ENCODE measurements at places on chromosomes 1 and 21.

DNA sequence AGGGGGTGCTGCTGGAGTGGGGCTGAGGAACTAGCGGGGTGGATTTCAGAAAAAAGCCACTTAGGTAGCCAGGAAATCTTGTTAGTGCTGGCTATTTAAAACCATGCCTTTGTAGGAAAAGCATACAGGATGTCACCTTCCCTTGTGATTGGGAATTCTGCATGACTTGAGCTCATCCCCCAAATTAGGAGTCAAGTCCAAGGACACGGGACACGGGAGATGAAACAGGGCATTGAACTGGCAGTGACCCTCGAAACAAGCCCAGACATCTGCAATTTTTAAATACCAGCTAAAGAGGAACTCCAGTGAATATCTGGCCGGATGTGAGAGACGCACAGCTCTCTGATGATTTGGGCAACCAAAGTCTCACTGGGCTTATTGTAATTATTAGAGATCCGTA lies 32.8 kb downstream of the C2CD2 start:
- no peak for DNase-seq

GRCh38 chr1:178867670-178868069 lies 3.2 kb downstream of the ANGPTL1 start:
- DNase-seq: no peak

DNA sequence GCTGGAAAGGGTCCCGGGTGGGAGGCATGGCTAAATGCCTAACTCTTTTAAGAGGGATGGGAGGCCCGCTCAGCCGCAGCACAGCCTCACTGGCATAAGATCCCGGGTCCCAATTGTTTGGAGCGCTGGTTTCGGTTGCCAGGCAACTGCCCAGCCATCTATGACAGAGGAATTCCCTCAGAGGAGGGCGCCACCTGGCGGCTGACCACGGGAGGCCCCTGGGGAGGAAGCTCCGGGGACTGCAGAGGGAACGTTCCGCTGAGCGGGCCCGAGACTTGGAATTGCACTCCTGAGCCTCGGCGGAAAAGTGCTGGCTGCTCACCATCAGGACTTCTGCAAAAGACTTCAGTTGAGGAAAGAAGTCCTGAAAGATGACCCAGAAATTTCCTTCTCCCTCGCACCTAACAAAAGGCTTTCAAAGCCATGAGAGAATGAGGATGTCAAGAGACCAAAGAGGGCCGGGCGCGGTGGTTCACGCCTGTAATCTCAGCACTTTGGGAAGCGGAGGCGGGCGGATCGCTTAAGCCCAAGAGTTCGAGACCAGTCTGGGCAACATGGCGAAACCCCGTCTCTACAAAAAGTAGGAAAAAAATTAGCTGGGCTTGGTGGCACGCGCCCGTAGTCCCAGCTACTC lies 1.1 kb upstream of the ELAPOR1 start:
- peak; percentile 90 for DNase-seq

- DNase-seq: no peak
These were observed 24.7 kb upstream of the HMGN1 start for GRCh38 chr21:39373634-39374033.

DNA sequence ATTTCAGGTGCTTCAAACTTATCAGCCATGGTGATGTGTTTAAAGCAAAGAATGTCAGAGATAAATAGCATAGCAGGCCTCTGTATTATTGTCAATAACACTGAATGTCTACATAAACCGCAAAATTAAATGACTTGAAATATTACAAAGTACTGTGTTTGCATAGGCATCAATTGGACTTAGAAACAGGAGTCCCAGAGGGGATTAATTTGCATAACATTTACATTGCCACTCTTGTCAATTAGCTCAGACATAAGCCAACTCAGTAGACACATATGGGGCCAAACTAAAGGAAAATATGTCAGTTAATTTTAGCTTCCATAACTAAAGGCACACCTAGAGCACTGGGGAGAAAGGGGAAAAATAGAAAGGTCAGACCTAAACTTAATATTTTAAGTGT lies 814.5 kb upstream of the NEGR1 start:
- no peak for DNase-seq

DNA sequence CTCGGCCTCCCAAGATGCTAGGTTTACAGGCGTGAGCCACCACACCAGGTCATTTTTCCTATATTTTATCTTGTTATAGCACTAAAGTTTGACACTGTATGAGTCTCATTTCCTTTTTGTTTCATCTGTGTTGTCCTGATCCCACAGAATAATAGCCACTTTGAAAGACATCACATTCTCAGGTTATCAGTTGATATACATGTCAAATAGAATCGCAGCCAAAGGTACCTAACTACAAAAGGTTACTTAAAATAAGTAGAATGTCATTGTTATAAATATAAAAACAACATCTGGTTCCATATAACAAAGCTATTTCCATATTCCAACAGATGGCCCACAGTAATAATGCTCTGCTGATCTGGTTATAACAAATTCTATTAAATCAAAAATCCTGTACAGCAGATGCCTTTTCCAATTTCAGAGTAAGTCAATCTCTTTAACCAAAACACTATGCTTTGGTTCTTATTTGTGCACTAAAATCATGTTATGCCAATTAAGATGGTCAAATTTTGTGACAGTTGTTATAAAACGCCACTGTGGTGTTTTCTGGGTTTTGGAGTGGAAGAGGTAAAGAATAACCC lies 6.0 kb downstream of the FOXJ3 start:
- no peak for DNase-seq

DNA sequence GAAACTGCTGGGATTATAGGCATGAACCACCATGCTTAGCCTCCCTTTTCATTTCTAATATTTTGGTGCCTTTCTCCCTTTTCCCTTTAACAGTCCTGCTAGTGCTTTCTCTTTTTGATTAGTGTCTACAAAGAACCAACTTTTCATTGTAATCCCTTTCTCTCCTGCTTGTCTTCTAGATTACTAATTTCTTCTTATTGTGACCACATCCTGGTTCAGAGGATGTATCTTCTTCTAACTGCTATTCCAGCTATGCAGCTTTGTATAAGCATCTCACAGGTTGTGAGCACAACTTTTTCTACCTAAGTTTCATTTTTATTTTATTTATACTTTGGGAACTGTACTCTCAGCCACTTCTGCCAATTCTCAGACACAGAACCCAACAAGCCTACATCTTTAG lies 14.7 kb downstream of the ZNF648 start:
- DNase-seq: no peak

GRCh38 chr1:244349103-244349531 lies 102.6 kb downstream of the ADSS2 start:
- DNase-seq: no peak

DNA sequence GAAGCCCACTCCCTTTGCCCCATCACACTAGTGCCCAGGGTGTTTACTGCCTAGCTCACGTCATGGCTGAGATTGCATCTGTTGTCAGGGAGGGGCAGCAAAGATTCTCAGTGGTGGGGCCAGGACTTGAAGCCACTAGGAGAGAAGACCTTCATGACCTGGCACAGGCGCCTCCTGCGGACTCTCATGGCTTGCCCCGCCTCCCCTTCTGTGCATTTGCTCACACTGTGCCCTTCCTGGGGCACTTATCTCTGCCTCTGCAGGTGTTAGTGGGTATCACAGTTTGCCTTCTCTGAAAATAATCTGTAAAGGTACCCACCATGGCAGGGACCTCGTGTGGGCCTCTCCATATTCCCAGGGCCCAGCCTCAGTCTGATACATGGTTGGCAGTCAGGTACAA lies 20.1 kb downstream of the PTPRU start:
- no peak for DNase-seq

DNA sequence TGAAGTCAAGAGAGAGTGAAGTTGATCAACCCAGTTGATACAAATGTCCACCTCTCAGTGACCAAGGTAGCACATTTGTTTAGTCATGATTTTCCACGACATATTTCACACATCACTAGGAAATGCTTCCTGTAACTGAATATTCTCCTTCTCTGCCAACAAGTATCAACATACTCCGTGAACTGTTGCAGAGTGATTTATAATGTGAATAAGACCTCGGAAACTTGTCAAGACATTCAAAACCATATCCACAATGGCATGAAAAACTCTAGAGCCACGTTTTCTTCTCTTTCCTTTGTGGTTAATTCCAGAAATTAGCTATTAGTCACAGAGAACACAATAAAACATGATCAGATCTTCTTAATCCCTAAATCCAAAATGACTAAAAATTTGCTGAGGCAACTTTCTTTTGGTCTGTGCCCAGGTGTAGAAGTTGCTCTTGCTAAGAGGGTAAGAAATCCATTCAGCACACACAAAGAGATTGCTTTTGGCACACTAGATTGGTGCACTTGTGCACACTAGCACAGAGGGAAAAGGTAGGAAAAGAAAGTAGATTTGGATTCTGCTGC lies 244.3 kb upstream of the NRIP1 start:
- DNase-seq: no peak

- DNase-seq: no peak
These were observed 113.9 kb downstream of the DSCAM start for GRCh38 chr21:40733024-40733397.

DNA sequence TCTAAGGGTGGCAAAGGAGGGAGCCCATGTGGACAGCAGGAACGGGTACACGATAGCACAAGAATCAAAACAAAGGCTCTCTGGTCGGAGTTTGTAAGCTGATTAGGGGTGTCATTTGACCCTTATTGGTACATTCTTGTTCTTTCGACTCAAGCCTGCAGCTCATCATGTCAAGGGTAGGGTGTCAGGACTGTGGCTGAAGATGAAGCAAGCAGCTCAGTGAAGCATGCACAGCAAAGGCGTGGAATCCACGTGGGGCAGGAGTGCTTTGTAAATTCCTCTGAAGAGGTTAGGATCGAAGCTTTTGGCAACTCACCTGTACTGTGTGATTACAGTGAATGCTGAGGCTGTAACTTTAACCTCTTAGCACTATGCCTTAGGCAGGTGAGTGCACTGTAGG lies 4.7 kb upstream of the ABCB10 start:
- DNase-seq: no peak

GRCh38 chr1:53324321-53324720 lies 3.5 kb downstream of the LRP8 start:
- no peak for DNase-seq

- no peak for DNase-seq
These were observed 4.4 kb downstream of the LCE2C start for GRCh38 chr1:152679459-152679858.

- DNase-seq: no peak
These were observed 13.6 kb upstream of the C1orf185 start for GRCh38 chr1:51088474-51088873.

DNA sequence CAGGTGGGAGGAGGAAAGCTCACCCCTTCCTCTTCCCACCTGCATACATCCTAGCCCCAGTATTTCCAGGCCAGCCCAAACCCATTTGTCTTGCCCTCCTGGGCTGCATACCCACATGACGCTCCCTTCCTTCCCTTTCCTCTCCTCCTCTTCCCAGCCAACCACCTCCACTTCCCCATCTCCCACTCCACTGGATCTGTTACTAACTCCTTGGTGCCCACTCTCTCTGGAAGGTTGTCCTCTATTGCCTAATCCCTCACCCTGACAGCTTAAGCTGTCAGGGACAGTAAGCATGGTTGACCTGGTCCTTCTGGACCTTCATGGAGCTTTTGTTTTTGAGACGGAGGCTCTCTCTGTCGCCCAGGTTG lies 23.0 kb upstream of the SYNC start:
- no peak for DNase-seq

DNA sequence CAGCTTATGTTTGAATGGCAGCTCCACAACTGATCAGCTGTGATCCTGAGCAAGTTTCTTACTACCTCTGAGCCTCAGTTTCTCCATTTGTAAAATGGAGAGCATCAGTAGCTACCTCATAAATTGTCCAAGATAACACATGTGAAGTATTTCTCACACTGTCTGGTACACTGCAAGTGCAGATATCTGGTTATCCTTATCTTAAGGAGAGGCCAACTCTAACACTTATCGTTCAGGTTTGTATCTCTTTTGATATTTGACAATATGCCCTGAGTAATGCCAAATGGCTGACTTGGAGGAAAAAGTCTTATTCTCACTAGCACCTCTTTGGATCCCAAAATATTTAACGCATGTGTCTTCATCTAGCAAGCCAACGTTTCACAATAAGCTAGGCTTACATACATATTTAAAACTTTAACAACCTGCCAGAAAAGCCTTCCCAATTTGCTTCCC lies 2.7 kb downstream of the CSRP1 start:
- no peak for DNase-seq

Data from stimulated activated CD8-positive, alpha-beta memory T cell treated with anti-CD3 and anti-CD28 coated beads, Interleukin-15, amount 100 ng/mL, for 1 hour (primary cell).